ENCODE measurements at places on chromosomes 3 and 15.

- no peak for DNase-seq
Measured at GRCh38 chr3:186185194-186185787, 76.4 kb upstream of the ETV5 start.

DNA sequence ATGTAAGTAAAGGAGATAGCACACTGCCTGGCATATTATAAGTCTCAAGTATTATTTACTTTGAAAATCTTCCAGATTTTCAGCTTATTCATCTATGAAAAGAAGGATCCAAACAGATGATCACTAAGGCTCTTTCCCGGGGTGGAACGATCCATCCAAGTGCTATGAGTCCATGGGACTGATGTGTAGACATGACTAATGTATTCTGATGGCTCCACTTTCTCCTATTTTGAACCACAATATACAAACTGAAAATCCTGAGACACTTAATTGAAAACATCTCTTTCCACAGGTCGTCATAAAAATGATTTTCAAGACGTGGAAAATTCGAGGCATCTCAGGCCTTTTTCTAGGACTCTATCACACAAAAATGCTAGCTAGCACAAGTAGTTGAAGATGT, 33.4 kb upstream of the CHRM5 start:
- peak; percentile 53 for DNase-seq

- no peak for DNase-seq
Measured at GRCh38 chr3:69321301-69322157, 64.4 kb downstream of the FRMD4B start.

DNA sequence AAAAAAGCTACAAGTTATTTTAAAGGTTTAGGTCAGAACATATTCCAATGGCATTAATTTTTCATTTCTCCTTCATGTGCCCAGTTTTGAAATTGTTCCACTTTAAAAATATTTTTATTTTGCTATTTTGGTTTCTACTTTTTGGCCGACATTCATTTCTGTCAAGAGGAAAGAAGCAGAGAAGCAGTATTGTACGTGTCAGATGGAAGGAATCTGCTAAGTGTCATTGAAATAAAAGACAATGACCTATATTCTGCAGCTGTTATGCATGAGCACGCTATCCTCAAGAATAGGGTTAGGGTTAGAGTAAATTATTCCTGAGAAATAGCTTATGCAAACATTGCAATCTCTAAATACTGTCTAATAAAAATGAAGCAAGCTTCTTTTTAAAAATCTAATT, 941.7 kb downstream of the TUSC7 start:
- no peak for DNase-seq

DNA sequence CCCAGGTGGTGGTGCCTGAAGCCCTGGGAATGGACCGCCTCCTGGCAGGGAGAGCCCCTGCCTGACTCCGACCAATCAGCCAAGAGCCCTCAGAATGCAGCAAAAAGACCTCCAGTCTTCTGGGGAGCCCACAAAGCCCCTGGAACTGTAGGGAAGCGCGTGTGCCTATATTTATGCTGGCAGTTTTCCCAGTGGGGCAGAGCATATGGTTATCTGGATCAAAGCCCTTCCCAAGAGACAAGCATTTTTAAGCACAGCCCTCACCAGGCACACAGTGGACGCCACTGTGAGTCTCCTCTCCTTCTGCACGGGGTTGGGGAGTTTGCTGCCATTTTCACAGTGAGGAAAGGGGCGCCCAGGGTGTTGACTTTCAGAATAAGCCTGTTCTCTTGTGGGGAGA, 80.9 kb upstream of the RPL32 start:
- DNase-seq, result no peak

DNA sequence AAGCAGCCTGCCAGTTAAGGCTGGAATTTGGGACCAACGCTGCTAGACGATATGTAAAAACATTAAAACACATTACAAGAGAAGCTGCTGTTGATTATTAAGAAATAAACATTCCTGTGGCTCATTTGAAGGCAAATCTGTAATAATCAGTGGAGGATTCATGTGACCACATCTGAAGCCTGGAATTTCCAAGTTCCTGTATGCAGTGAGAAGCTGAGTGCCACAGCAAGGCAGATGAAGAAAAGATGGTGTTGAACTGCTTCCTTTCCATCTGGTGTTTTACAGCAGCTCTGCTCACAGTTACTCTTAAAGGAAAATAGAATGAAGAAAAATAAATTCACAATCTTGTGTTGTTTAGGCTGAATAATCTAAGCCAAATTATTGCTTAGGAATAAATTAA, 139.3 kb upstream of the ROBO2 start:
- DNase-seq, result no peak

GRCh38 chr3:27533718-27534573, 49.8 kb upstream of the SLC4A7 start:
- peak; percentile 100 for DNase-seq

DNA sequence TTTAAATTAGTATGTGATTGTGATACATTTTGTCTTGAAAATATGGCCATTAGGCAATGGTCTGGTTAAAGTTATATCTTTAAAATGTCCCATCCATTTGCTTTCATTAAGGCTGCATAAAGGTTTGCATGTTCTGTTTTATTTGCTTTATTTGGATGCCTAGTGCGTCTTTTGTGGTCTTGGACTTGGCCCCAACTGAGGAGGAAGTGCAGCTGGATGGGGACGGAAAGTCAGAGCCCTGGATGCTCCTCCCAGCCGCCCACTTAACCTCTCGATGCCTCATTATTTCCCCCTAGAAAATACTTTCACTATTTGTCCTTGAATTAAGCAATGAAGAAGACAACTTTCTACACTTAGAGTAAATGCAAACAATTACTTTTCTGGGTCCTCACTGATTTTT, 898.2 kb downstream of the MCTP2 start:
- DNase-seq, result peak; percentile 55

- no peak for DNase-seq
Measured at GRCh38 chr15:90053685-90054466, 48.4 kb downstream of the IDH2 start.

DNA sequence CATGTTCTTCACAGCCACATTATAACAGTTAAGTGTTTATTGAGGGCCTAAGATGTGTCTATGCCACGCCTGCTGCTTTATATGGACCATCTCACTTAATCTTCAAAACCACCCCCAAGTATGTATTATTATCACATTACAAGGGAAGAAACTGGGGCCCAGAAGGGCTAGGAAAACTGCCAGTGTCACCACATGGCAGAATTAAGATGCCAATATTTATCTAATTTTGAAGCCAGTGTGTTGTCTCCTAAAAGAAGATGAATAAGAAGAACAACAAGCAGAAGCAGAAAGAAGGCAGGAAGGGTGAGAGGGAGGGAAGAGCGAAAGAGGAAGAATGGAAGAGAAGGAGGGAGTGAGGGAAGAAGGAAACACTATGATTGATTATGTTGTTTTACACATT, 491.3 kb upstream of the IL12A start:
- no peak for DNase-seq

- peak; percentile 94 for DNase-seq
Measured at GRCh38 chr3:111859974-111860859, 1.2 kb downstream of the PHLDB2 start.

- no peak for DNase-seq
Measured at GRCh38 chr3:54520060-54520459, 397.7 kb downstream of the CACNA2D3 start.

- peak; percentile 90 for DNase-seq
Measured at GRCh38 chr3:136068708-136069107, 103.2 kb downstream of the PPP2R3A start.

DNA sequence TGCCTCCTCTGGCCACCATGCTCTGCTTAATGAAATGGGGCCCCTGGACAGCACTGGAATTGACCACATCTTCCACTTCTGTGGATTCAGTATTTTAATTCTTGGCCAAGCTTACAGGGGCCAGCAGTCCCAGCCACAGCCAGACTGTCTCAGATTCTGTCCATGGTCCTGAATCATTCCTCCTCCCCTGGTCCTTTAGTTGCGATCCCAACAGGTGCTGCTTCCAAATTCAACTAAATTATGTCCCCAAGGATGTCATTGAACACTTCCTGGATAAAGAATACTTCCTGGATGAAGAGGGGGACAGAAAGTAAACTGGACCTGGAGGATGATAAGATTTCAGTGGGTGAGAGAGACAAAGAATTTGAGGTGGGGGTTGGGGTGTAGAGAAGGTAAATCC, 111.1 kb upstream of the FOXB1 start:
- DNase-seq, result peak; percentile 28

- no peak for DNase-seq
Measured at GRCh38 chr3:172309741-172310427, 138.4 kb downstream of the GHSR start.

GRCh38 chr3:101850246-101851051, 1.1 kb downstream of the NFKBIZ start:
- peak; percentile 80 for DNase-seq

- DNase-seq, result no peak
Measured at GRCh38 chr15:29678504-29679034, 143.7 kb downstream of the TJP1 start.
